DMS 273 treated with DMSO at 0.1 percent for 48 hours (cell line): ENCODE measurements at places on chromosomes 3 and 15.

- DNase-seq = no peak
Measured at GRCh38 chr3:34634939-34635338, 836.5 kb downstream of the PDCD6IP start.

- no peak for DNase-seq
Measured at GRCh38 chr3:177468331-177468730, 271.0 kb upstream of the TBL1XR1 start.

DNA sequence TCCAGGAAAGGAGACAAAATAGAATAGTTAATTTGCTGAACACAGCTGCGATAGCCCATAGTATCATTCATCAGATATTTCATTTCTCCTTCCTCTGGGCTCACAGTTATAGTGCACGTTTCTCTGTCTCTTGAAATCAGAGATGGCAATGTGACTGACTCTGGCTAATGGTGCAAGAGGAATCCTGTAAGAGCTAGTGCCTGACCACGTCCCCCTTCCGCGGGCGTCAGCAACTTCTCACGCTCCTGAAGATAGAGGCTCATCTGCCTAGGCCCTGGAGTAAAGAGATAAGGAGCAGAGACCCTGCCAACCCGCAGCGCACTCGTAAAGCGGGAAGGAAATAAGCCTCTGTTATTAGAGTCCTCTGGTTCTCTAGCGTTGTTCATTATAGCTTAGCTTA is 391.8 kb downstream of the VPS13C start:
- DNase-seq = no peak

- DNase-seq = no peak
Measured at GRCh38 chr3:156201411-156202405, 81.3 kb downstream of the KCNAB1 start.

GRCh38 chr3:151584566-151584965 is 123.7 kb upstream of the IGSF10 start:
- no peak for DNase-seq

DNA sequence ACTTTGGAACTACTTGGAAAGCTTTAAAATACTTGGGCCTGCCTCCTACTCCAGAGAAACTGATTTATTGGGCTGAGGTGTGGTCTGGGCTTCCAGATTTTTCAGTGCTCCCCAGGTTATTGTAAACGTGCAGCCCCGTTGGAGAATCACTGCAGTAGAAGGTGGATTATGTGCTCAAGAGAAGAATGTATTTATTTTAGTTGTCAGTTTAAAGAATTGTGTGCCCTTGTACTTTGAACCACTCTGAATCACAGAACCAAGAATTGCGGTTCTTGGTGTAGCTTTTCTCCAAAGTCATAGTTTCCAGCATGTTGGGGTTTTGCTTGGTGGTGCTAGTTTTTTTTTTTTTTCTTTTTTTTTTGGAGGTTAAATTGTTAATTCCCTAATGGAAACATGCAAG is 1.6 kb downstream of the TATDN2 start:
- DNase-seq = no peak

DNA sequence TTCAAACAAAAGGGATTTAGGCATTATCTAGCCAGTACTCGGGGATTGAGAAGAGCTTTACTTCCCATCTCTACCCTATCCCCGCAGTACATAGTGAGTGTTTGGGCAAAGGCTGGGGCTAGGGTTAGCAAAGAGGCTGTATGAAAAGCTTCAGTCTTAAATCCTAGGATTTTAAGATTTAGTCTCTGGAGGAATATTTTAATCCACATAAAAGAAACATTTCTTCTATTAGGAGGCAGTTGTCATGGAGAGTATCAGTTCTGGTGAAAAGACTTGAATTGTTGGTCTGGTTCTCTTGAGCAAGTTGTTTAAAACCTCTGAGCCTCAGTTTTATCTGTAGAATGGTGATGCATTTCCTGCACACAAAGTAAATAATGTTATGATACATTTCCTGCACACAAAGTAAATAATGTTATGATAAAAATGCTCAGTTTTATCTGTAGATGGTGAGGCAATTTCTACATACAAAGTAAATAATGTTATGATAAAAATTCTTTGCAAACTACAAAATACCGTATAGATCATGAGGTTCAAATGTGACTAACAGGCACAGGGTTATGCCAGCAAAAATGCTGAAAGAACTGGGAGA is 53.9 kb upstream of the ZBED2 start:
- DNase-seq = no peak

DNA sequence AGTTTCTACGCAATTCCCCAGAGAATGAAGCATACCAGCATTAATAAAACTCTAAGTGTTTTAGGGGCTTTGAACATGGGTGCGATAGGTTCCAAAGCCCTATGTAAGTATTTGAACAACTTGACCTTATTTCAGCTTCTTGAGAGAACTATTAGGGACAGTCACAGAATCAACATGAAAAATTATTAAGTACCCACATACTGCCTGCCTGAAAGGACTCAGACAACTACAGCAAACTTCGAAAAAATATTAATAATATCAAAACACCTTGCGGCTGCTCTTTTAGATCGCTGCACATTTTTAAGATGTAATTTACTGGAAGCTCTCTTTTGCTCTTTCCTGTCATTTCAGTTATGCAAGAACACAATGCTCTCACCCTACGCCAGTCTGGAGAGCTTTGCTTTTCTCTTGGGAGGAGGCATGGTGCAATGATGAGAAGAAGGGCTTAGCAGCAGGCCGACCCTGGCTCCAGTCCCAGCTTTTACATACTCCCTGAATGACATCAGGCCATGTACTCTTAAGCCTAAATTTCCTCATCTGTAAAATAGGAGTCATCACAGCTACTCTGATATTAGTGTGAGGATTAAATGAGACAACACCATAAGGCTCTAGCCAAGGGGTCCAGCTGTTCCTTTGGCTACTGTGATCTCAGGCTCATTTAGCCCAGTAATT is 640.7 kb downstream of the FHIT start:
- DNase-seq = no peak

GRCh38 chr3:169026543-169027182 is 636.8 kb downstream of the MECOM start:
- DNase-seq = peak; percentile 96

GRCh38 chr15:70086636-70087035 is 11.1 kb downstream of the TLE3 start:
- no peak for DNase-seq

DNA sequence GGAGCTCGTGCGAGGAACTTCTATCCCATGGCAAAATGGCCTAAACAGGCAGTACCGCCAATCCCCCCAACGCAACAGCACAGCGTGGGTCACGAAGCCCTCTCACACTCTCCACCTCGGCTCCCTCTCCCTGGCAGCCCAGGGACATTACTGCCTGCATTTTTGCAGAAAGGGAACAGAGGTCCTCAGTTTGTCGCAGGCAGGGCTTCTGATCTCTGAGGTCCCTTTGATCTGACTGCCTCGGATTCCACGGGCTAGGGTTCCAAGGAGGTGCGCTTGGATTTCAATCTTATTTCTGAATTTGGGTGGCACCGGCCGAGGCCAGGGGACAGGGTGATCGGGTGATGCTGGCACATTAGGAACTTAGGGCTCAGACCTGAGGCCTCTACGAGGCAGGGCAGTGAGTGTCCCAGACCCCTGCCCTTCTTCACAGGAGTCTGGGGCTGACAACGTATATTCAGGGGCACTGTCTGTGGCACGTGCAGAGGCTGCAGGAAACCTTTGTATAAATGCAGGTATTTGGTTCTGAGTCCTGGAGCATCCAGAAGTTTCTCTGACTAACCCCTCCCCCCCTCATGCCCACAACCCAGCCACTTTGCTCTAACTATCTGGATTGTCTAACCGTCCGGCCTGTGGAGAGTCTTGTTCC is 197.9 kb downstream of the XXYLT1 start:
- DNase-seq = no peak

GRCh38 chr3:35296533-35296932 is 342.8 kb upstream of the ARPP21 start:
- no peak for DNase-seq

DNA sequence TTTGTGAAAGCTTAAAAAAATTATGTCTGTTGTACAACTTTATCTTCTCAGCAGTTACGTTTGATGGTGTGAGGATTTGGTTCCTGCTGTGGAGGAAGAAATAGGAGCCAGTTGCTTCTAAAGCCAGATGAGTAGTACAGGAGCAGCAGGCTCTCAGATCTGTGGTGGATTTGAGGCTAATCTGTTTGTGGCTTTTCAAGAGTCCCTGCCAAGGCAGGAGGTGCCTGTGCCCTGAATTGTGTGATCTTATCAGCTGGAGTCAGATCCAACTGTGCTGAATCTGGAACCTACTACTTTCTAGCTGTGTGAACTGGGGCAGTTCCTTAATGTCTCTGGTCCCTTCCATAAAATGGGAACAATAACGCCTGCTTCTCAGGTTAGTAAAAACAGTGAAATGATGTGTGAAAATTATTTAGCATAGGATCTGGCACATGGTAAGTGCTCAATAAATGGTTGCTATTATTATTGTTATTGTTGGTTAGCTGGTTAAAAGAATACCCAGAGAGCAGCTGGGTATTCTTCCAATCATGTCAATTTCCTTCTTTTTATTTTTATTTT is 7.7 kb downstream of the CLDN11 start:
- DNase-seq = no peak

GRCh38 chr15:36218991-36219390 is 360.4 kb upstream of the CDIN1 start:
- no peak for DNase-seq

DNA sequence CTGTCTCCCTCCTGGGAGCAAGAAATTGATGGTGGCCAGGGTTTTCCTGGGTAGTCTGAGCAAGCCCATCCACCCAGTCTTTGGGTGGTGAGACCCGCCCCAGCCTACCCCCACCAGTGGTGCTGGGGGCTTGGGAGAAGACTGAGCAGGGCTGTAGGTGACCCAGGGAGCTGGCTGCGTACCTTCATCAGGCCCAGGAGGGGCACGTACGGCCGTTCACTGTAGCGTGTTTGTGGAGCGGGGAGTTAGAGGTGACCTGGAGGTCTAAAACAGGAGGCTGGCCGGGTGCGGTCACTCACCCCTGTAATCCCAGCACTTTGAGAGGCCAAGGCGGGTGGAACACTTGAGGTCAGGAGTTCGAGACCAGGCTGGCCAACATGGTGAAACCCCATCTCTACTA is 11.5 kb downstream of the LOXL1 start:
- no peak for DNase-seq

GRCh38 chr3:66386925-66387650 is 113.7 kb downstream of the LRIG1 start:
- no peak for DNase-seq

GRCh38 chr15:72827226-72827625 is 43.7 kb upstream of the ADPGK start:
- peak; percentile 38 for DNase-seq

DNA sequence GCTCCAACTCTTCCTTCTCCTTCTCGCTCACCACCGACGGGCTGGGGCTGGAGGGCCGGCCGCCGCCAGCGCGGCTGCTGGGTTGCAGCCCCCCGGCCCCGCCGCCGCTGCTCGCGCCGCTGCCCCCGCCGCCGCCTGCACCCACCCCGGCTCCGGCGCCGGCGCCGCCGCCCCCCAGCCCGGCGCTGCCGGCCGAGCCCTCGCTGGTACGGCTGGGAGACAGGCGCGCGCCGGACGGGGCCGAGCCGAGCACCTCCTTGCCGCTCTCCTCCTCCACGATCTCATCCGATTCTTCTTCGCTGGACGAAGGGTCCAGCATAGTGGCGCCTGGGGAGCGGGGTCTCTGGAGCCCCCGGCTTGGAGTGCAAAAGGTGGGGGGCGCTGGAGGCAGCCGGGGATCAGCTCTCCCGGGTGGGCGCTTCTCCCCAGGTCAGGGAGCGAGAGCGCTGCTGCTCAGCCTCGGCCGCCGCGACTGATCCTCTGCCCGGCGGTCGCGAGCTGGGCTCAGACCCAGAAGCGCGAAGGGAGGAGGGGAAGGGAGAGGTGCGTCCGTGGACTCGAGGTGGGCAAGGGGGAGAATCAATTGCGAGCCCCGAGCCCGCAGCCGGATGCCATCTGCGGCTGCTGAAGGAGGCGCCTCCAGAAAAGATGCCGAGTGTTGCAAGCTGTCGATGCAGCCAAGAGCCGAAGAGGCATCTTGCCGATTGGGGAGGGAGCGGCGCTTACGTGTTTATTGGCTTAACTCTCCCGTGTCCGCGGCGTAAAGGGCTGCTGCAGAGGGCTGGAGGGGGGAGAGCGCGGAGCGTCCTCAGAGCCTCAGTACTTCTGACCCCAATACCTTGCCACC is at the start of gene CADPS:
CADPS (minus strand) TSS at position 706 of the 847 bp plus-strand sequence; CDS start at position 319, 387 bp downstream.
- no peak for DNase-seq

- DNase-seq = peak; percentile 24
Measured at GRCh38 chr3:20701641-20702040, 515.6 kb upstream of the SGO1 start.

GRCh38 chr15:58114812-58115211 is 23.4 kb upstream of the AQP9 start:
- DNase-seq = no peak

GRCh38 chr3:124168271-124168670 is 176.3 kb upstream of the ROPN1 start:
- DNase-seq = no peak

DNA sequence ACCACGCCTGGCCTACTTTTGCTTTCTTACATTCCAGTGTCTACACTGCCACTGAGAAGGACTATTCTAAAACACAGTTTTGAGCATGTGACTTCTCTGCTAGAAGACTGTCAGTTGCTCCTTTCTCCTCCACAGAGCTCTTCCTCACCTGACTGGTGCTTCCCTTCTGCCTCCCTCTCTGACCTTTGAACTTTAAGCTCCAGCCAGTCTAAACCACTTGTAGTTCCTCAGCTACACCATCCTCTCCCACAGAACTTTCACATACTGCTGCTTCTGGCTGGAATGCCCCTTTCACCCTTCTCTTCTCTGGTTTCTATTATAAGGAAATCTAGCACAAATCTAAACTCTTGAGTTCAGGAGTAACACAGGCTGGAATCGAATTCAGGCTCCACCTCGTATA is 9.1 kb downstream of the NCEH1 start:
- DNase-seq = no peak

DNA sequence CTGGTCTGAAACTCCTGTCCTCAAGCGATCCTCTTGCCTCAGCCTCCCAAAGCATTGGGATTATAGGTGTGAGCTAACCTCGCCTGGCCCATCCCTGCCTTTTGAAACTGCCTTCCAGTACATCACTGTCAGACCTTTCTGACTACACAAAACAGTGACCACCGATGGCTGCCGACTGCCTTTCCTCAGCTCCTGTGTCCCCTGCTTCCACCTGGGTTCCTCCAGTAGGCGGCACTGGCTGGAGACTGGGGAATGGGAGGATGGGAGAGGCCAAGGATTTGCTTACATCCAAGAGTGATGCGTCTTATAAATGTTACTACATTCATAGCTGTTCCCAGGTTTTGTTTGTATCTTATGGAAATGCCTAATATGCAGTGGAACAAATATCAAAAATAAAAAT is 242.8 kb downstream of the BBX start:
- DNase-seq = no peak

DNA sequence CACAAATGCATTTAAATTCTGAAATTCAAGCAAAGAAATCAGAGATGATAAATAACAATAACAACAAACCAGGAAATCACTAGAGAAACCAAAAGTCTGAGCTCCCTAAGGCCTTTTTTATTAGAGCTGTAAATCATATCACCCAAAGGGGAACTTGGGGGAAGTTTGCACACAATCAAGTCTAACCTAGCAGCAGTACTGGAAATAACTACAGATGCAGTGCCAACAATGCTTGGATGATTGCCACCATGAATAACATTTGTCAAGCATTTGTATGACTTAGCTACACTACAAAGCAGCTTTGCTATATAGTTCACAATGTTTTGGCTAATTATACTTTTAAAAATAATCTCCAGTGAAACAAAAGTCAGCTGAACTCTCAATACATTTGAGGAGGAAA is 27.8 kb downstream of the SHQ1 start:
- DNase-seq = no peak
